Astrocyte of the spinal cord (primary cell): ENCODE measurements at places on chromosomes 1 and 21.

DNA sequence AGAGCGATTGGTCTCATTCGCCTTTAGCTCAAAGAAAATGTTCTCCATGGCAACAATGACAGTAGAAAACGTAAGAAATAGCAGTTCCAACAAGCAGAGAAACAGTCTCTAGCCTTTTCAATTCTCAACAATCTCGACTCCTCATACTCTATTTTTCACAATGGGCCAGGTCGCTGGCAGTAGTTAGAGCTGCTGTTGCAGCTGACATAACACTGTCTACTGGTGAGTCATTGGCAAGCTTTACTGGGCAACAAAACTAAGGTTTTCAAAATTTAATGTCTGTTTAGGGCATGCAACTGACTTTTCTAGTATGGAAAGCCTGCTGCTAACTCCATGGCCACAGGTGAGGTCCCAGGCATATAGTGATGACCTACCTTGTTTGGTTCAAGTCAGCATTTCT lies 221.1 kb upstream of the KAZN start:
- peak; percentile 70 for DNase-seq

DNA sequence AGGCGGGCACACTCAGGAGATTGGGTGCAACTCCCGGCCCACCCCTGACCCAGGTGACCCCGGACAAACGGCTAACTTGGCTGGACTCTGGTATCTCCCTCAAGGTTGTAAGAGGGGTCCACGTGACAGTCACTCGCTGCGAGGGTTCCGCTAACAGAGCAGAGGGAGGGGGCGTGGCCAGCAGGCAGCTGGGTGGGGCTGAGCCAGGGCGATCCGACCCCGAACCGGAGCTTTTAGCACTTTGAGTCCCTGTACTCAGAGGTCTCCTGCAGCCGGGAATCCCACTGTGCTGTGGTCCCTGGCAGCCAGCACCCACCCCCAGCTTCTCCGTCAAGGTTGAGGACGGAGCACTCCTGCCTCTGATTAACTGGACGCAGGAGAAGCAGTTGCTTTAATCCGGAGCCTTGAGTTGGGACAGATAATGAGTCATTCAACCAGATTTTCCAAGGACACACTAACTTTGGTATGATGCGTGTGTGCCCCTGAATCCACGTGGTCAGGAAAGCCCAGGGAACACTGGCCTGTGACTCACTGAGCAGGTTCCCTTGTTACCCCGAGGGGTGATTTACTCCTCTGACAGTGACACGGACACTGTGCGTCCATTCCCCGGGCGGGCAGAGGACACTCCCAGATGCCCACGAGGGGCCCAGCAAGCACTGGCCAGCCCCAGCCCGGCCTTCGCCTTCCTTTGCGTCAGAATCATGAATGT lies 16.8 kb downstream of the TRPM2 start:
- DNase-seq = no peak

DNA sequence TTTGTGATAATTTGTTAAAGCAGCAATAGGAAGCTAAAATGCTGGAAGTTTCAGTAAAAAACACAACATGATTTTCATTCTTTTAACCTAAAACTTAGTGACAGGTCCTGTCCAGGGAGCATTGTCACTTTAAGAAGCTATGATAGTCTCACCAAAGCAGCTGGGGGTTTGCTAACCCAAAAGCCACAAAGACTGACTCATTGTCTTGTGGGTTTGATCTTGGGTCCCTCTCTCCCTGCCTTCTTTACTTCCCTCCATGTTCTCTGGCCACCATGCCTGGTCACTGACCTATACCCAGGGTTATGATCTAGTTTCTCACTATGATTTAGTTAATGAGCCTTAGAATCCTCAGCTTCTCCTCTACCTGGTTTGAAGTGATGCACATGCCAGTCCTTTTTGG lies 213.5 kb upstream of the PTGFR start:
- DNase-seq = peak; percentile 87

- DNase-seq = no peak
Observed at GRCh38 chr1:245721488-245721887, 566.7 kb downstream of the KIF26B start.

GRCh38 chr1:177546346-177546745 lies 375.6 kb downstream of the BRINP2 start:
- DNase-seq = peak; percentile 3
